ENCODE measurements at places on chromosomes 6 and 20.

DNA sequence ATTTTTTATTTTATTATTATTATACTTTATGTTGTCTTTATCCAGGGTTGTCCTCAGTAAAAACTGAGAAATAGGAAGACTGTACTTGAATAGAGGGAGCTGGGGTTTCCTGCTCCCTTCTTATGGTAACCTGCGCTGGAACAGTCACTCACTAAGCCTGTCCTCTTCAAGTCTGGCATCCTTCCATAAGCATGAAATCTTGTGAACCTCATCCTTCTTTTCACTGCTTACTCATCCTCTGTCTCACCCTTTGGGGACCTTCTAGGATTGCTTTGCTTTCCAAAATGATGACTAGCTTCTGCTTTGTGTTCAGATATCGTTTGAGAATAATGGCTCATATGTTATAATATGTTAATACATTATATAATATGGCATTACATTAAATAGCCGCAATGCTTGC, 90.6 kb downstream of the C6orf118 start:
- no peak for DNase-seq

DNA sequence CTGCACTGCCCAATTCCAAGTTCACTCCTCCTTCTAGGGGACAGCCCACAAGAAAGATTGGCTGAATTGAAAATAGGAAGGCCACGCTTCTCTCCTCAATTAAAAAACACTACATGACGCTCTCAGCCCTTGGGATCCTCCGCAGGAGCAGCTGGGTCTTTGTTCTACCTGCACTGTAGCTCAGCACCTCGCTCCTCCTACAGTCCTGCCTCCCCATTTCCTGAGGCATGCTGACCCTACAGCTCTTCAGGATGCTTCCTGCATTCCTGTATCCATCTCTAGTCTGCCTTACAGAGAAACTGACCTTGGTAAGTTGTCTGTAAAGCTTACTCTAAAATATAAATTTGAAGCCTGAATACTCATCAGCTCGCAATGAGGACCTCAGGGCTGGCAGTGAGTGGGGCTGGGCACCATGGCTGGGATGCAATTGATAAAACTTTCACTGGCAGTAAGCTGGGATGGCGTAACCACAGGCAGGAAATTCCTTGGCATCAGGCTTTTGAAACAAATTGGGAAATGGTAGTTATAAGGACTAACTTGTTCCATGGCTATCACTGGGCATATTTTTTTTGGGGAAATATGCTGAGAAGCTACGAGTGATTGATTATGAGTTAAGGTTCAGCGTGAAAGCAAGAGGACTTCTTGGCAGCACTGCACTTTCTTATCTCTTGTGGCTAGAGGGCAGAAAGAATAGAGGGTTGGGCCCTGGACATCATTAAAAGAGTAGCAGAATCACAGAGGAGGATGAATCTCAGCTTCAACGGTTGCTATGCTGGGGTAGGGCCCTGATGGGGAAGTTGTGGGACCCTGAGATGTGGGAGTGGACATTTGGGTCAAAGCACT, 11.7 kb upstream of the SIRPB1 start:
- DNase-seq: no peak

DNA sequence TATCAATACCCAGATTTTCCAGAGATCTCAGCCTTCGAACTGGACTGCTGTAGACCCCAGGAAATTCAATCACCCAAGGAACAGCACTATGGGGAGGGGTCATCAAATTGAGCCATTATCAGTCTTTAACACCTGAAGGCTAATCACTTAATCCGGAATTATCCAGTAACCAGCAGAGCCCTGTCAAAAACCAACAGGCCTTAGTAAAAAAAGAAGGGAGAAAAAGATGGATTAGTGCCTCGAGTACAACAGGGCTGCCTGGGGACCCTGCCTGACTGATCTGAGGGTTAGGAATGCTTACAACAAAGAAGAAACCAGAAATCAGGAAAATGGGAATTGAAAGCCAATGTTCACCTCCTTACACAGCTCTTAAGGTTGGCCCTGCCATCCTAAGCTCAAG, 7.6 kb downstream of the RRAGD start:
- no peak for DNase-seq

GRCh38 chr20:62051144-62051543, 14.5 kb downstream of the TAF4 start:
- no peak for DNase-seq

- DNase-seq: no peak
Measured at GRCh38 chr6:81937296-81937937, 184.9 kb upstream of the TENT5A start.

- no peak for DNase-seq
Measured at GRCh38 chr6:102981490-102982015, 1588.0 kb downstream of the GRIK2 start.

GRCh38 chr6:88045521-88046136, 2.0 kb upstream of the SPACA1 start:
- no peak for DNase-seq

Measured in NCI-H1930 (cell line).